ENCODE measurements at places on chromosomes 7 and 10.
A peak's percentile ranks its signal among the peaks of the same experiment; 100 is the strongest.

DNA sequence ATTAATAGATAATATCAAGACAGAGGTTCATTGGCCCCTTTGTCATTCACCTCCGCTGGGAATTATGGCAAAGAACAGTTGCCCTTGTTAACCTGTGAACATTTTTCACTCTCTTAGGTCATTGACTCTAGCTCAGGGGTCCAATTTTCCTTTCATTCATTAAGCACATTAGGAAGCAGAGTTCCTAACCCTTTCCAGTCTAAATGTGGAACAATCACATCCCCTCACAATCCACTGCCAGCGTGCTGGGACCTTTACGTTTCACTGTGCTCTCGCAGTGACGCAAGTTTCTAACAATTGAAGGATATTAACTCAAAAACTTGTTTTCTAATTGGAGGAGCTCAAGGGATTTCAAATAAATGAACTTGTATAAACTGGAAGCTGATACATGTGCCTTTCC is 79.3 kb upstream of the MEOX2 start:
- ATAC-seq = no peak

- ATAC-seq = no peak
Measured at GRCh38 chr10:103605359-103606096, 112.0 kb downstream of the NEURL1 start.

DNA sequence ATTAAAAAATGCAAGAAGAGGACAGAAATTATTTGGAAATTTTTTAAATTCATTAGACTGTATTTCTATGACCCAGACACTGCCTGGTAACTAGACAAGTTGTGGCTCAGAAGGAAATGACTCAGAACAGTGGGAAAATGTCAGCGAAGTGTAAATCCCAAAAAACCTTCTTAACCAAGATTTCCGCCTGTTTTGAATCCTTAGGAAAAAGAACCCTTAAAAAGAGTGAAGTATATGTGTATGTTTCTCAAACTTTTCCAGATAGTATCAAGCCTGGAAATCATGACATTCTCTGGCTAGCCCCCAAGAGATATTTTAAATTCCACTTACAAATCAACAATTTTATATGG is 42.7 kb upstream of the PLXNA4 start:
- no peak for ATAC-seq

- ATAC-seq = no peak
Measured at GRCh38 chr7:34558022-34558421, 100.0 kb upstream of the NPSR1 start.

- ATAC-seq = no peak
Measured at GRCh38 chr10:113292086-113292485, 260.8 kb upstream of the HABP2 start.

- no peak for ATAC-seq
Measured at GRCh38 chr10:62654966-62655336, 149.6 kb upstream of the ADO start.

GRCh38 chr10:94293354-94293753 is 69.4 kb downstream of the NOC3L start:
- ATAC-seq = no peak

- ATAC-seq = no peak
Measured at GRCh38 chr10:95211606-95212279, 17.7 kb downstream of the ACSM6 start.

- ATAC-seq = no peak
Measured at GRCh38 chr7:150945853-150946420, 32.2 kb downstream of the KCNH2 start.

DNA sequence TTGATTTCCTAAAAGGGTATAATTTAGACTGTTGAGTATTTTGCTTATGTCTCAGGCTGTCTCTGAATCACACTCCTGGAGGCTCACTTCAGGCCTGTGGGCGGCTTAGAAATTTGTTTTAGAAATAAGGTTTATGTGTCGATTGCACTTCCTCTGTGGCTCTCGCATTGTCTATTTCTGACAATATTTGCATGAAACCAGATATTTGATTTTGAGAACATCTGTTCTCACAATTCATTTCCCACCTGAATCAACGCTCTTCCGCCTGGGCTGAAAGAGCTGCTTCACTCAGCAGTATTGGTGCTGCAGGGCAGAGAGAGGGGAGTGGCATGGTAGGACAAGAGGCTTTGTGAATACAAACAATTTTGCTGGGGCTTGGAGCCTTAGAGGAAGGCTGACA is 262.0 kb downstream of the ADRA2A start:
- no peak for ATAC-seq

- ATAC-seq = no peak
Measured at GRCh38 chr7:35521941-35522340, 173.0 kb downstream of the HERPUD2 start.

- peak; percentile 47 for ATAC-seq
Measured at GRCh38 chr10:49761789-49762565, at the start of gene OGDHL. OGDHL (minus strand) TSS chr10:49762323; CDS start chr10:49758592, 3,731 bp downstream.

DNA sequence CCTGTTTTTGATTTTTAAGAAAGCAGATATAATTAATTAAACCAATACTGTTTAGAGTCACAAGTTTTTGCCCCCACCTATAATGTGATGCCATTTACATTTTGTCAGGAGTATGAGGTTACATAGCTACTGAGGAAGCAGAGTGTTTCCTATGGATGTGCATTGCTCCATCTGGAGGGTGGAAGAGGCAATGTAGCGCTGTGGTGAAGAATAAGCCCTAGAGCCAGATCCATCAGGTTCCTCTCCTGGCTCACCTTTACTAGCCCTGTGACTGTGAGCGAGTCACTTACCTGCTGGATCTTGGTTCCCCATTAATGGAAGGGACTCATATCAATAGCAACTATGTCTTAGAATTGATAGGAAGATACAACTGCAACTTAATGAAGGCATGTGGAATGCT is 216.0 kb downstream of the GPAM start:
- ATAC-seq = no peak

DNA sequence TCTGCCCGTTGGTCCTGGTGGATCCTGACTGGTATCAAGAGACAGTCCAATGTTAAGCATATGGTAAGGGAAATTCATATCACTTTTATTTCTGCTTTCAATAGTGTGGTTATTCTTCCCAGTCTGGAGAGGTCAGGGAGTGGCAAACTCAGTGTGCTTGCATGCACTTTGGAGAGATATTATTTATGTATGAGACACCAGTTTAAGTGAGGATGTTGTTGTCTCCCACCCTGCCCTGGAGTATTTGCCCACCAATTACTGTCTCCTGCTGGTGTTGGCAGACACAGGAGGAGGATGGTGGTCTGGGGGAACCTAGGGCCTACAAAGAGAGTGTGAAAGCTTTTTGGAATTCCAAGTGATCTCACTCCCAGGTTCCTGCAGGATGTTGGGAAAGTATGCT is 59.7 kb downstream of the OR13A1 start:
- no peak for ATAC-seq

All from activated T-helper 17 cell treated with anti-CD3 and anti-CD28 coated beads, Interleukin-2, amount 50 U/mL, for 72 hours (primary cell).